Forelimb muscle (tissue), 1 donor: ENCODE measurements at places on chromosomes 1 and 21. TPM values are rescaled to one million over a fixed set of nuclear protein-coding genes. Genes with fewer than 3 reads are reported as not detected.

DNA sequence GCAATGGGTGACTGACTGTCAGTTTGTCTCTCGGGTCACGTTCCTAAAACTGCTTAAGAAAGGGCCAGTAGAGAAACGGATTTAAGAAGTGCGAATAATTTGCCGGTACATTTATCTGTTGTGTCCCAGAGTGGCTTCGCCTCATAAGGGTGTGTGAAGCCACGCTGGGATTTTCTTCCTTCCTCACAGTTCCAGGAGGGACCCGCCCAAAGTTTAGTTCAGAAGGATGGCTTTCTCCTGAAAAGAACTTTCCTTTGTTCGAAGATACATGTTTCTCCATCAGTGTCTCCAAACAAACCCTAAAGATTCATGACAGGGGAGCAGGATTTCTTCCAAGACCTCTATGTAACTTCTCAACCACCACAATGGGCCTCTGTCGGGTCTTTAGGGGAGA, 49.8 kb downstream of the ADAMTS1 start:
- DNase-seq = no peak

Gene GJB4
- 0.08 TPM for polyA plus RNA-seq

DNA sequence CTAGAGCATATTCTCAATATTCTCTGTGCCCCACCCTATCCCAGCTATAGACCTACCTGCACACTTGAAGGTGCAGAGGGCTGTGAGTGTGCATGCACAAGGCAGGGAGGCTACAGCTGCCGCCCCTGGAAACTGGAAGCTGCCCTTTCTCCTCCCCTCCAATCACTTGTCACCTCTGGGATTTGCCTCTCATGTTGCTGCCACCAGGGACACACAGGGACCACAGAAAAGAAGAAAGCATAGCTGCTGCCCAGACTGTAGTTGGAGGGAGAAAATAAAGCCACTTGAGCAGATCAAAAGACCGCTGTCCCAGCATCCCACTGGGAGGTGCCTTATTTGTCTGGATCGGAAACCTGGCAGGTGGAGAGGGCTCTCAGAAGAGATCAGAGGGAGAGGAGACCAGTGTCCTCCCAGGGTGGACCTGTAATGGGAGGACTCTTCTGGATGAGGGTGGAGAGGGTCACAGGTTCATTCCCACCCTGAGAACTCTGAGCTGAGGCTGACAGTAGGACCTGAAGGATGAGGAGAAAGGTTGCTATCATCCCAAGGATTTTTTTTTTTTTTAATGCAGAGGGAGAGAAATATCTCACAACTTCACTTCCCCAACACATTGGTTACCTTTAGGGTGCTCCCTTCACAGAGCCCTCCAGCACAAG, 7.6 kb upstream of the INPP5B start:
- DNase-seq = no peak

DNA sequence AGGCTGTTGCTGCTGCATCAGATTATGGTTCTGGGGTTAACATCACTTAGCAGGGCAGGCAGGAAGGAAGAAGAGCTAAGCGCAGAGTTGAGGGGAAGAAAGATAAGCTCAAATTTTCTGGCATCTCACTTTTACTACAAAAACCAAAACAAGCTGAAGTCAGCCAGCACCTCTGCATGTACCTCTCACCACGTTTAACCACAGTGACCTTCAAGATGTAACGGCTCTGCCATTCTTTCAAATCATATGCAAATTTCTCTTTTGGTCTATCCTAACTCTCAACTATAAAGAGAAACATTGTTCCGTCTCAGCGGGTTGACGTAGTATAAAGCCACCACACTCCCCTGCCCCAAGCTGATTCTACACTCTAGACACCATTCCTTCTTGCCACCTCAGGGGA, 154.4 kb downstream of the OMA1 start:
- DNase-seq = no peak

DNA sequence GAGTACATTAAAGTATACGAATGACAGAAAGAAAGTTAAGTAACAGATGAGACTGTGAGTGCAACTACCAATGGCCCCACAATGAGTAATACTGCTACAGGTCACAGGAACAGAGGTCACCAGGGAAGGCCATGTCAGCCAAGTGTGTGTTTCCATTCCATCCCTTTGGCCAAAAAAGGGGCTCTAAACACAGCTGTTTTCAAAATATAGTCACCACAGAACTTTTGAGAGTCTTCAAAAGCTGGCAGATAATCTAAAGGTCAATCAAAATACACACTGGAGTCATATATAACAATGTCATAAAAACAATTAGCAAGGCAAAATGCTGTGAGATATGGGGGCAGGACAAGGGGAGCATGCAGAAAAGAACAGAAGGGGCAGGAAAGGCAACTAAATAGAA, 10.2 kb downstream of the USP24 start:
- no peak for DNase-seq

Gene OR6N2
- not detected for polyA plus RNA-seq
